ENCODE measurements at places on chromosomes 1 and 21.

DNA sequence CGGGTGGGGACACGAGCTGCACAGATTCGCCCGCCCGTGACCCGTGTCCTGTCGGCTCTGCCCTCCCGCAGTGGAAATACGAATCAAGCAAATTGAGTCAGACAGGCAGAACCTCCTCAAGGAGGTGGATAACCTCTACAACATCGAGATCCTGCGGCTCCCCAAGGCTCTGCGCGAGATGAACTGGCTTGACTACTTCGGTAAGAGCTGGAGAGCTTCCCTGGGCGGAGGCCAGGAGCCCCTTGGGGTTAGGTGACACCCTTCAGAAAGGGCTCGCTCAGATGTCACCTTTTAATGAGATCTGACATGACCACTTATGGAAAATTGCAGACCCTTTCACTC, 489 bp downstream of the CDCA8 start:
- no peak for DNase-seq

- DNase-seq, result no peak
These were observed 597.8 kb downstream of the KIF26B start for GRCh38 chr1:245752561-245752960.

DNA sequence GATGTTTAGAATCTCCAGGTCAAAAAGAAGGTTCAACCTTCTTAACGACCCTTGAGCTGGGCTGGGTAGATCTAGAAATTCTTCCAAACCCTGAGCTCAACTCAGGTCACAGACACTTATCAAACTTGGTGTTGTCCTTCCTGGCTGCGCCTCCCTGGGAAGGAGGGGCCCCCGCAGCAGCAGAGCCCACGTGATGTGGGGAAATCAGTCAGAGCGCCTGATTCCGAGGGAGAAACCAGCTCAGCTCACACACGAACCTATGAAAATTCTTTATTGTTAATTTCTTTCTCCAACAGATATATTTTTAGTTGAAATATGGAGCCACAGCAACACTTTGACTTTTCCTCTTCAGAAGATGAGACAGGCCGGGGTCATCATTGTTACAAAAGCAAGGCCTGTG, 24.3 kb upstream of the CLSTN1 start:
- DNase-seq, result no peak

- DNase-seq, result no peak
These were observed 4.5 kb downstream of the AJAP1 start for GRCh38 chr1:4658643-4659628.

DNA sequence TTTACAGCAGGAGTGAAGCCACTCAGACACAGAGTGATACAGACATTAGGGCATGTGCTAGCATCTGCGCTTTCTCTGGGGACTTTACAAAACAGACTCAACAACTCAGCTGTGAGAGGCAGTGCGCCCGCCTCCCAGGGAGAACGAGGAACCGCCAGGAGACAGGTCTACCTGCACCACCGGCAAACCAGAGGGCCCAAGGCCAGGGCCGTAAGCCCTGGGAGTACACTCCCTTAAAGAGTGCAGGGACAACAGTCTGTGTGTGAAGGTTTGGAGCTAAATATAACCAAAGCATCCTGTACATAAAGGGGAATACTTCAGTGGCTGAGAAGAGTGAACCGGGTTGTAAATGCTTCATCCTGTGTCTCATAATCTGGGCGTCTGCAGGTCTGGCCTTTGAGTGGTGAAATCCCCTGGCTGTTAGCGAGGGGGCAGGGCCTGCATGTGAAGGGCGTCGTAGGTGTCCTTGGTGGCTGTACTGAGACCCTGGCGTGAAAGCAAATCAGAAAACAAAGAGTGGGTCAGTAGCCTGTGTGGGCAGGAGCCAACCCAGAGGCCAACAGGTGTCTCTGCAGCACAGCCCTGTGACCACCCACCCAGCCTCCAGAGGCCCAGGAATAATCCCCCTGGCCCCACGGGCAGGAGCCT, 86.9 kb downstream of the CD247 start:
- DNase-seq, result no peak

DNA sequence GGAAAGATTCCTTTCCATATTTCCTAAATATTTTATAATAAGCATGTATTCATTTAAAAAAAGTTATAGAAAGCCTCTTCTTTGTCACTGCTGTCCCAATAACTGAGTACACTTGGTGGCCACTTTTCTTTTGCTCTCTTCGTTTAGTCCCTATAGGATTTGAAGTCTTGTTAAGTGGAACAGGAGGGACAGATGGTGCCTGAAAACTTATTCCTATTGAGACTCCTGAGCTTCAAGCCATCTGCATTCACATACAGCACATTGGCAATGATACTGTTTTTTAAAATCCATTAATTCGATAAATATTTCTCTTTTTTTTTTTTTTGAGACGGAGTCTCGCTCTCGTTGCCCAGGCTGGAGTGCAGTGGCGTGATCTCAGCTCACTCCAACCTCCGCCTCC, 2.0 kb upstream of the ZBTB40 start:
- DNase-seq, result no peak

GRCh38 chr21:16113052-16113715, 383.4 kb downstream of the USP25 start:
- DNase-seq, result no peak

DNA sequence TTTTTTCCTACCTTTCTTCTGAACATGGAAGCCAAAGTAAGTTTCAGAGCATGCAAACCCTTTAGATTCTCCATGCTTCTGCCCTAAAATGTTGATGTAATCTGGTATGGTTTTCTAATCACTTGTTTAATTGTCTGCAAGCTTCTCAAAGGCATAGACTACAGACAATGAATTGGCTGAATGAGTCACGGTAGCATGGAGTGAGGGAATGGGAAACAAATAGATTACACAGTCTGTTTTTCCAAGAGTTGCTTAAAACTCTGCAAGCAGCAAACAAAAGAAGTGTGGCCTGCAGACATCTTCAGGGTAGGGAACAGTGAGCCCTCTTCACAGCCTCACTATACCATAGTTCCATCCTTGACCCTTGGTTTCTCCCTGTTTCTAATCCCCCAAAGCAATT, 326.0 kb downstream of the BARHL2 start:
- DNase-seq, result no peak

Data from activated T-helper 1 cell treated with Interleukin-2 at 50 U/mL for 16 hours (primary cell).